ENCODE measurements at places on chromosomes 1 and 21.

- no peak for DNase-seq
Observed at GRCh38 chr21:32137266-32137665, 141.6 kb downstream of the MIS18A start.

- DNase-seq, result no peak
Observed at GRCh38 chr1:197981561-197981960, 64.4 kb downstream of the LHX9 start.

GRCh38 chr1:51833700-51834099, 44.8 kb downstream of the NRDC start:
- no peak for DNase-seq

DNA sequence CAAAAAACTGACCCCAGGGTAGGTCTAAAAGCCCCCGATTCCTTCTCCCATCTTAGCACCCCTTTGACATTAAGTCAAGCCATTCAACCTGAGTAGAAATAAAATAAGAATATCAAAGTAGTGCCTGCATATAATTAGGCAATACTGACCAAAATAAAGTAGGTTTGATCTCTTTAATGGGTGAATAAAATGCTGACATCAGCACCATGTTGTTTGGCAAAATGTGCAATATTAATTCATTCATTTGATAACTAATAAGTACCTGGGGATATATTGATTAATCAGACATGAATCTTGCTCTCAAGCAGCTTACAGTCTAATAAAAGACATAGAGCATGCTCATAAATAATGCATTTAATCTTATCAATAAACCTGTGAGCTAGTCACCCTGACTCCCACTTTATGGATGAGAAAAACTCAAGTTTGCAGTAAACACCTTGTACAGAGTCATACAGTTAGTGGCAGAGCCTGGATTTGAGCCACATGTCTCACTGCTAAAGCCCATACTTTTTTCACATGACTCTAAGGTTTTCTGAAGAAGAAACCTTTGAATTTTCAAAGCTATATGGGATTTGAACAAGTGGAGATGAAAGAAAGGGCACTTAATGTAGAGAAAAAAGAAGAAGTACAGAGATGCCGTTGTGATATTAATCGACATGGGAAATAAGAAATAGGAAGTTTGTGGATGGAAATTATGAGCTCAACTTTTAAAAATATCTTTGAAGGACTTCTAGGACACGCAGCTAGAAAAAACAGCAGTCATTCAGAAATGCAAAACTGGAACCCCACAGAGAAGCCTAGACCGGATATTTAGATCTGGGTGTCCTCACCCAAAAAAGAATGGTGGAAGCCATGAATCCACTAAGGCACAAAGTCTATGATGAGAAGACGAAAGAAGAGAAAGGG, 183.9 kb downstream of the TOMM20 start:
- no peak for DNase-seq

GRCh38 chr1:110138956-110139355, 11.3 kb upstream of the SLC6A17 start:
- DNase-seq, result no peak
